IPS-NIHi11 (cell line): ENCODE measurements at places on chromosomes 5 and 9.

GRCh38 chr5:107289030-107289714 is 381.6 kb downstream of the EFNA5 start:
- DNase-seq = no peak

- DNase-seq = no peak
These were observed 69.0 kb upstream of the SLC12A2 start for GRCh38 chr5:128014578-128014977.

GRCh38 chr5:79821-80220 is 12.1 kb upstream of the PLEKHG4B start:
- DNase-seq = no peak

- no peak for DNase-seq
These were observed 88.4 kb downstream of the CCDC171 start for GRCh38 chr9:15641291-15641690.

DNA sequence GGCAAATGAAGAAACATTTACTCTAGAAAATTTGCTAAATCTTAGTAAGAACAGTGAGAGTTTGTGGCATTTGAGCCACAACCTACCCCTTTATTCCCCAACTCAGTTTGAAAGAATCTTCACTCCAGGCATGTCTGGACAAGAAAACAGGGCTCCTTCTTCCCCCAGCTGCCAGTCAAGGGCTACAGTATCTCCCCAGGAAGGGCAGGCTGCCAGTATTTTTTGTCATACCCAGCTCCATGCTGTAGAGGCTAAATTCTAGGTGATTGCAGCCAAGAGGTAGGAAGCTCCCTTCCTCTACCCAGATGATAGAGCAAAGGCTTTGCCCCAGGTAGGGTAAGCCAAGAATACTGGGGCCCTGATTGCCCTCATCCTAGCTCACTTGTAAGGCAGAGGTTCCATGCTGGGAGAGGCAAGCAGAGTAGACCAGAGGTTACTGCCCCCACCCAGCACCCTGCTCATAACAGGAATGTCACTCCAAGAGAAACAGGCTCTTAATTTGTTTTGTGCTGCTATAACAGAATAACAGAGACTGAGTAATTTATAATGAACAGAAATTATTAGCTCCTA is 20.0 kb upstream of the GRPEL2 start:
- no peak for DNase-seq

- no peak for DNase-seq
These were observed 472.8 kb downstream of the PSAT1 start for GRCh38 chr9:78769690-78770089.

DNA sequence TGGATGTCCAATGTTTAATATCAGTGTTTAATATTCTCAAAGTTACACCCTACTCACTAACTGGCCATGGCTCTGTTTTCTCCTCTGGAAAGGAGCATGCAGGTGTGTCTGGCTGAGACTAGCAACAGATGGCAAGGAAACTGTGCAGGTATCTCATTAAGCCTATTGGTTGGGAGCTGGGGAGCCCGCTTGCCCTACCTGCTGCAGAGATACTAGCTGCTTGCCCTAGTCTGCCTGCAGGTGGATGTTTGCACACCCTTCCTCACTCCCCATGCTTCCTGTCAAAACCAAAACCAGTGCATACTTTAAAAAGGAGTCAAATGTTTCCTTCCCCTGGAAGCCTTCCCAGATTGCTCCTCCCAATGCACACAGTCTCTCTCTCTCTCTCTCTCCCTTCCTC is 228.3 kb upstream of the RASEF start:
- no peak for DNase-seq

DNA sequence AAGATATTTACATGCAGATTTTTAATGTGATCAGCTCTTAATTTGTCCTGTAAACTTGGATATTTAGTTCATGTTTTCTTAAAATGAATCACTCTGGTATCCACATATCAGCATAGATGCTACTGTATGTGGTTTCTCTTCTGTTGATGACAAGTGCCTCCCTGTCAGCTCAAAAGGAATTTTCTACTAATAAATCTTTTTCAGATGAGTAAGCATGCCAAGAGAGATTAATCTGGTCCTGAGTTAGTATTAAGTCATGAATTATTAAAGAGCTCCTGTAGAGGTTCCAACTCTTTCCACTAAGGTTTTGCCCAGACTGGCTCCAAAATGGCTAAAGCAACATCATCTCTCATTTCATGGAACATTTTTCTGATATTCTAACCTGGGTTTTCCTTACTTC is 129.2 kb downstream of the GOLPH3 start:
- DNase-seq = no peak

DNA sequence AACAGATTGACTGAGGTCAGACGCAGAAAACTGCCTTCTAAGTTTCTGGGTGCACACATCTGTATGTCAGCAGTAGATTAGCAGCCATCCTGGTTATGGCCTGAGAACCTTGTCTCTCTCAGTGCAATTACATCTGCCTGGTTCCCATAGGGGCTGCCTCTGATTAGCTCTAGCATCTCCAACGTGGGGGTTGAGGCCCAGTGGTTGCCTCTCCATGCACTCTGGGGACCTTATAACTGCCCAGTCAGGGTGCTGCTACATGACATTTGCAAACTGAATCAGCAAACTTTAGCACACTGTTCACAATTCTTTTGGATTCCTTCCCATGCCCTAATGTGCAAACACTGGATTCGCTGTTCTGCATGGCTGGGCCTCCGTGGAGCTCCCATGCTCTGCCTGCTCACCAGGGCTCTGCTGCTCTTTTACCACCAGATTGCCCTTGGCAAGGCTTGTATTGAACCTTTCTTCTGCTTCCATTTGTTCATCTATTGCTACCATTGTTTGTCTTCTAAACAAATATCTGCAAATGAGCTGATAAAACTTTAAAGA is 36.2 kb downstream of the SNX18 start:
- DNase-seq = no peak

GRCh38 chr9:94061864-94062263 is 22.4 kb upstream of the PTPDC1 start:
- DNase-seq = no peak

DNA sequence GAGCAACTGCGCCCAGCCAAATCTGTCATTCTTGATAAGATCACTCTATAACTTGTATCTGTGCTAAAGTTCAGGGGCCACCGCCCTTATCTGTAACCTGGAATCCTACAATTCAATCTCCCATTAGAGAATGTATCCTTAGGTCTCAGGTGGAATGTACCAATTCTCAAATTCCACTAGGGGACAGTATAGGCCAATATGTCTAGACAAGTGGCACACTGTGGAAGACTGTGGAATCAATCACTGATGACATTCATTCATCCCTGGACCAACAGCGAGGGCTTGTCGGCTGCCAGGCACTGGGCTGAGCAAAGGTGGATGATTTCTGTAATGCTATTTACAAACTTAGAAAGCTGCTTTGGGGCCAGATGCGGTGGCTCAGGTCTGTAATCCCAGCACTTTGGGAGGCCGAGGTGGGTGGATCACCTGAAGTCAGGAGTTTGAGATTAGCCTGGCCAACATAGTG is 28.7 kb upstream of the MEGF9 start:
- DNase-seq = peak; percentile 70

DNA sequence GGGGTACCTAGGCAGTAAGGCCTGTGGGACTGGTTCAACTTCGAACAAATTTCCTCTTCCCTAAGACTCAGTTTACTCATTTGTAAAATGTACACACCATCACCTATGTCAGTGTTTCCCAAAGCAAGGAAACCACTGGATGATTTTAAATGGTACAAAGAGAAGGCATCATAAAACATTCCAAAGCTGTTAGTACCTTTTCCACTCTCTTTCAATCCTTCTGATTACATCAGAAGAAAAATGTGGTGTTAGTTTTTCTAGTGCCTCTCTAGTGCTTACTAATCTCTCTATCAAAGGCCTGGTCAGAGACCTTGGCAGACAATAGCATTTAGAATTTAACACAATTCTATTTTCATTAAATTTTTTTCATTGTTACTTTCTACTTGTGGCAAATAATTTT is 18.1 kb downstream of the NR6A1 start:
- DNase-seq = no peak

DNA sequence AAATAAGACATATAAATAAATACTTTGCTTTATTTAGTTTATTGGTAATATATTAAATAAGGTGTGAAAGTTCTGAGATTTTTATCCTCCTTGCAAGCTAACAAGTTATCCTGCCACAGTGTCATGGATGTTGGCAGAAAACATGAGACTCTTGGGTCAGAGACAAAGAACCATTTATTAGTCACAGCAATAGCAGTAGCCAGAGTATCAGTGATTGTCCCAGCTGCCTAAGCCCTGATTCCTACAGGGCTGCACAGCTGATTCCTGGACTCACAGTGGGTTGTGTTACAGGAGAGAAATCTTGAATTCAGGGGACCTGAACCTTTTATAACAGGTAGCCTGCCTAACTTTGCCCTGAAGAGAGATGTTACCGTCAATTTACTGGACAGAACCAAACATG is 304.5 kb upstream of the ZNF608 start:
- no peak for DNase-seq

DNA sequence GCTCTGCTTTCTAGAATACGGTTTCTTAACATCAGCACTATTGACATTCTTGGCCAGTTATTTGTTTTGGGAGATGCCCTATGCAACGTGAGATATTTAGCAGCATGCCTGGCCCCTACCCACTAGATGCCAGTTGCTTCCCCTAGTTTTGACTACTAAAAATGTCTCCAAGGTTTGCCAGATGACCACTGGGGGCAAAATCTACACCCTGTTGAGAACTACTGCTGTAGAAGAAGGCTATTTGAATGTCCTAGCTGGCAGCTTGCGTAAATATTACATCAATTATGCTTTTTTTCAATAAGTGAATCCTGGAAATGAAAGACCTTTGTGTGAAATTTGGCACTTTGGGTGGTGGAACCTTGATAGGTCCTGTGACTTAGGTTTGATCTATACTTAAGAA is 5.0 kb downstream of the NCBP1 start:
- DNase-seq = no peak

DNA sequence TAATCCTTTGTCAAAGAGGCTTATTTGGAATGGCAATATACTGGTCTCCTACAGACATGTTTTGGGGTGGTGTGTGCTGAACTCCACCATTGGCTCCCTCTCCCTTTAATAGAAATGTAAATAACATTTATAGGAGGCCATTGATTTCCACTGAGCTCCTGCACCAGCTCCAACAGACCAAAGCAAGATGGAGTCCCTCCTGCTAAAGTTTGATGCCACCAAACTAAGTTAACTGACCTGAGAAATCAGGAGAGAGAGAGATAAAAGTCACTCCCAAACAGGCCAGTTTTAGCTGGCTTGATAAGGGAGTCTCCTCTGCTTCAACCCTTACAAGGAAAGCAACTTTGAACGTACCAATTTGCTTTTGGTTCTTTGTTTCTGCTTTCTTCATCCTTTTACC is 8.1 kb upstream of the SPIN1 start:
- no peak for DNase-seq

DNA sequence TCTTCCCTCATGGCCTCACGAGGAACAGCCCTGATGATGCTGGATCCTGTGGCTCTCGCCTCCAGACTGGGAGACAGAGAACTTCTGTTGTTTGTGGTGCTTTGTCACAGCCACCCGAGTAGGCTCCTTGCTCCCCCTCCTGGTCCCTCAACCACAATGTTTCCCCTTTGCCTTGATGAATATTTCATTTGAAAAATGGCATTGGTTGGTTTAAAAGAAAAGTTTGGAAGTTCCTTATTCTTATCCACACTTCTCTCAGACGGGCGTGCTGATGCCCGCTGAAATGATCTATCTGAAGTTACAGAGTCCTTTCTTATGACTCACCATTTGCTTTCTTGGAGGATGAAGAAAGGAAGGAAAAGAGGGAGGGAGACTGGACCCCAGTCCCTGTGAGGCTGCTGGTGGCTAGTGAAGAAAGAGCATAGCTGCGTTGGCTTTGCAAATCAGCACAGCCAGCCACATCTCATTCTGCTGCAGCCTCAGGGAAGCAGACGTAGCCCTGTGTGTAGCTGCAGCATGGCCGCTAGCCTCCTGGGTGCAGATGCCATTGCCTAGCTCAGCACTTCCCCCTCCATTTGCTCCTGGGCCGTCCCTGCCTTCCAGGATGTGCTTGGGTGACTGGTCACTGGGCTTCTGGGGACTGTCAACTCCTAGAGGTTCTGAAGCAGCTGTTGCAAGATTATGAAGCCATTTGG is 185.9 kb downstream of the ERCC6L2 start:
- peak; percentile 70 for DNase-seq
